Activated CD4-positive, alpha-beta T cell treated with anti-CD3 and anti-CD28 coated beads, Interleukin-2, amount 10 ng/mL, durations not matched to agents 7 days and 5 days (primary cell): ENCODE measurements at places on chromosomes 1 and 21.

- DNase-seq = no peak
Measured at GRCh38 chr1:167427848-167428247, 90.5 kb downstream of the CD247 start.

GRCh38 chr1:89762386-89762778 is 58.5 kb upstream of the LRRC8D start:
- DNase-seq = no peak

GRCh38 chr1:22815421-22816066 is 104.9 kb downstream of the EPHB2 start:
- DNase-seq = no peak

DNA sequence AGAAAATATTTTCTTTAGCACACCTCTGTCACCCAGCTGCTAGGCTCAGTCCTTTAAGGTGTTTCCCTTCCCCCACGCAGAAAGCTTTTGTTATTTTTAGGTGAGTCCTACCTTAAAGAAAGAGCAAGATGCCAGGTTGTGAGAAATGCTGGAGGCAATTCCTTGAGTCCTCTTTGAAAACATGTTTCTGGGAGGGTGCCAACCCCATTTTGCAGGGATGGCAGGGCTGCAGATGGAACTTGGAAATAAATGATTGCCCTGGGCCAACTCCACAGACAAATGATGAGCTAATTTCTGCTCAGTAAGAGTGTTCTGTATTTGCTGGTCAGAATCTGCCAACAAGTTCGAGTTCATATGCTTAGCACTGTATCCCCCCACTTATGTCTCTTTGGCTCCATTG is 119.2 kb upstream of the RAB3GAP2 start:
- DNase-seq = no peak

DNA sequence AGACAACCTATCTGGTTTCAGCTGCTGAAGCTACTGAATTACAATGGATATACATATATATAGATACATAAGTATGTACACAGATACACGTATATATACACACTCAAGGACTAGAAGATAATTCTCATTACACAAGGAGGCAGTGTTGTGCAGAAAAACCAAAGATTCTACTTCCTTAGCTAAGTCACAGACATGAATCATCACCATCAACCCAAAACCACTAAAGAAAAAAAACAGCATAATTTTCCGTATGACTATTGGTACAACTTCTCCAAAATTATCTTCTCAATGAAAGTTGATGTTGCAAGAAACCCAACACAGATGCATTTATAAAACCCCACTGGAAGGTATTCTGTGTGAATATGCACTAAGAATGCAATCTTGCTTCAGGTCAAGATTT is 36.8 kb upstream of the RPF1 start:
- peak; percentile 59 for DNase-seq
